Smooth muscle cell of the brain vasculature (primary cell): ENCODE measurements at places on chromosomes 3 and 15.
A peak's percentile ranks its signal among the peaks of the same experiment; 100 is the strongest.

DNA sequence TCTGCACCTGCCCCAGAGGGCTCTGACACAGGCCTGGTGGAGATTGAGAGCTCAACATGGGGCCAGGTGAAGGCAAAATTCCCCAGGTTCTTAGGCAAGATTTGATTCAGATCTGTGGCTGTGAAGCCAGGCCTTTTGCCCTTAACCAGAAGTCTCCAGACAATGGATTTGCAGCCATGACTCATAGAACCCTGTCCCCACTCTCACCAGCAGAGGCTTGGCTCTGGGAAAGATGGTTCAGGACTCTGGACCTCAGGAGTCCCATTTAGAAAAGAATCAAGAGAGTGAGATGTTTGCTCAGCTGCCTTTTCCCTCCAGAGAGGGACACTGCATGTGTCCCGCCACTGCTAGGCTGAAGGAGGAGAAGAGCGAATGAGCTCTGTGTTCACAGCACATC, 361.4 kb upstream of the ICE2 start:
- DNase-seq = peak; percentile 26

DNA sequence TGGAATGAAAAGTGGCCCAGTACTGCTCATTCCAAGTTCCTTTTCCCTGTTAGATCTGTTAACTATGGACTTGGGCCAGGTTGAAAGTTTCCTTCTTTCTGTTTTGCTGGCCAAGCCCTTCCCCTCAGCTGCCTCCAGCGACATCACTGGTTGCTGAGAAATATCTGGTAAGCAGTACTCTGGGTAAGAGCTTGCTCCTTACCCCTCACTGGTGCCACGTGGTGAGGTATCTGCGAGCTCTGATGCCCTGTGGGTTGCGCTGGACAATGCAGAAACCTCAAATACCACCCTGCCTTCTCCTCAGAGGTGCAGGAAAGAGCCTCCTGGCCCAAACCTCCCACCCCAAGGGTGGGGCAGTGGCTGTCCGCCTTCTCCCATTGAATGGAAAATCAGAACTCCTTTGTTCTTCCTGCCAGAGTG, 42.9 kb upstream of the APH1B start:
- DNase-seq = no peak

- no peak for DNase-seq
These were observed 877.8 kb downstream of the TUSC7 start for GRCh38 chr3:117587416-117587815.

GRCh38 chr3:48951764-48952163, 33.1 kb downstream of the ARIH2 start:
- DNase-seq = no peak

GRCh38 chr3:24088782-24089181, 143.7 kb downstream of the NR1D2 start:
- no peak for DNase-seq

DNA sequence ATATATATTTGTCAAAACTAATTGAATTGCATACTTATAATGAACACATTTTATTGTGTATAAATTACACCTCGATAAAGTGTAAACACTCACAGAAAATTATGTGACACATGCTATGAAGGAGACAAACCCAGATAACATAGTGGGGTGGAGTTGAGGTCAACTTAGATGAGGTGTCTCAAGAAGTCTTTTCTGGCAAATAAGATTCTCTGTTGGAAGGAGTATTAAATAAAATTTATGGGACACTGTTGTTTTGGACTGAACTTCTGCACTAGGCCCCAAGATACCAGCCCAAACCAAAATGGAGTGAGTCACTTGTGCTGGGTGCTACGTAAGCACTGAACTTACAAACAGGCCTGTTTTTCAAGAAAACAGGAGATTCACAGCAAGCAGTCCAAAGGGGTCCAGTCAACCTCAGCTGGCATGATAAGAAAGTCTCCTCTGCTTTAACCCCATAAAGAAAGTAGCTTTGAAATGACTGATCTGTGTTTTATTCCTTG, 18.7 kb downstream of the ACTC1 start:
- DNase-seq = no peak

DNA sequence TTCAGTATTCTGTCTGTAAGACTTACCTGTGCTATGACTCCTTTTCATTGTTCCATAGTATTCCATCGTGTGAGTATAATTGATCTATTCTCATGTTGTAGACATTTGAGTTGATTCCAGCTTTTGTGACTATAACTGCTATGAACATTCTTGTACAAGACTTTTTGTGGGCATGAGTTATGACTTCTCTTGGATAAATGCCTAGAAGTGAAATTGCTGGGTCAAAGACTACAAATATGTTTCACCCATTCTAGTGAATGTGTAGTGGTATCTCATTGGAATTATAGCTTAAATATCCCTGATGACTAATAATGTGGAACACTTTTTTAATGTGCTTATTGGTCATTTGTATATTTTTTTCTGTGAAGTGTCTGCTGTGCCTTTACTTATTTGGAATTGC, 27.6 kb upstream of the NPHP3 start:
- no peak for DNase-seq
